ENCODE measurements at places on chromosomes 4 and X.

GRCh38 chr4:103100691-103101090 is 1.1 kb upstream of the BDH2 start:
- DNase-seq, result no peak

DNA sequence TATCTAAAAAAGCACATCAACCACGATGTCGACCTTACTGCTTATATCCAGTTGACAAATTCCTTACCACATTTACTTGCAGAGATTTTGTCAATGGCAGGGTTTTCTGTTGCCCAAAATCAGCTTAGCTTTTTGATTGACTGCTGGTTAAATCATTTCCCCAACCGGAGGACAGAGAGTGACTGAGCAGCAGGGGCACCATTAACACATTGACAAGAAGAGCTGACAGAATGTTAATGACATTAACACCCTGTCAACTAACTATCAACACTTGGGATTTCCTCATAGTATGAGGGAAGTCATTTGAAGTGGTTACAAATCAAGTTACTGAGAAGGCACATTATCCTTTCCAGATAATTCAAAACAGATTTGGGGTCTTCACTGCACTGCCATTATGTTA is 368.4 kb downstream of the RPA4 start:
- DNase-seq, result no peak

- no peak for DNase-seq
These were observed 4.5 kb downstream of the MAP7D2 start for GRCh38 chrX:20112022-20112774.

GRCh38 chrX:110008011-110008635 is 5.2 kb downstream of the TMEM164 start:
- no peak for DNase-seq

DNA sequence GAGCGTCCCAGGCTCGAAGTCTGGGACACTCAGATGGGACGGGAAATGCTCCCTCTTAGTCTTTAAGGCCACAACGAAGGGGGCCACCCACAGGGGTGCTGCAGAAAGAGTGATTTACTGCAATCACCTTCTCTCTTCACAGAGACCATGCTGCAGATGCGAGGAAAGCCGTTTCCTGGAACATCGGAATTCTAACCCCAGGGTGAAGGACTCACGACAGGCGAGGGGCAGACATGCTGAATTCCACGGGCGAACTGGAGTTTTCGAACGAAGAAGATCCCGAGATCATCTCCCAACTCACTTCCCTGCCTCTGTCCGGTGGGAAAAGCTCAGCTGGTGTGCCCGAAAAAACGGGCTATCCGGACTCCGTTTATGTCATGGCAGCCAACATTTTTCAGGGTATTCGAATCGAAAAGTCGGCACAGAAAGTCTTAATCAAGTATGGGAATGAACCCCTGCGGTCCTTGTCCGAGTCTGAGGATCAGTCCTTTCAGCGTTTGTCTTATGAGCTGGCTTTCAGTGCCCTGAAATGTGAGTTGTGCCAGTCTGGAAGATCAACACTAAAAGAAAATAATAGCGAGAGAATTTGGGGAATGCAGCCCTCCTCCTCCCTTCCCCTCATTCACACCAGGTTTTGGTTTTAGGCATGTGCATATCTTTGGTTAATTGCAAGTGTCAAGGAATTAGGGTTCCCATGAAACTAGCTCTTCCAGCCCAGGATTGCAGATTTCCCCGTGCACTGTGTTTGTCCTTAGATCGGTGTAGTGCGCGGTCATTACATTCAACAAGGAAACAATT is 905 bp downstream of the NSUN7 start:
- peak; percentile 12 for DNase-seq

- DNase-seq, result no peak
These were observed 15.3 kb downstream of the COQ2 start for GRCh38 chr4:83269256-83269655.

- DNase-seq, result no peak
These were observed 29.0 kb upstream of the BCLAF3 start for GRCh38 chrX:20019672-20020365.

DNA sequence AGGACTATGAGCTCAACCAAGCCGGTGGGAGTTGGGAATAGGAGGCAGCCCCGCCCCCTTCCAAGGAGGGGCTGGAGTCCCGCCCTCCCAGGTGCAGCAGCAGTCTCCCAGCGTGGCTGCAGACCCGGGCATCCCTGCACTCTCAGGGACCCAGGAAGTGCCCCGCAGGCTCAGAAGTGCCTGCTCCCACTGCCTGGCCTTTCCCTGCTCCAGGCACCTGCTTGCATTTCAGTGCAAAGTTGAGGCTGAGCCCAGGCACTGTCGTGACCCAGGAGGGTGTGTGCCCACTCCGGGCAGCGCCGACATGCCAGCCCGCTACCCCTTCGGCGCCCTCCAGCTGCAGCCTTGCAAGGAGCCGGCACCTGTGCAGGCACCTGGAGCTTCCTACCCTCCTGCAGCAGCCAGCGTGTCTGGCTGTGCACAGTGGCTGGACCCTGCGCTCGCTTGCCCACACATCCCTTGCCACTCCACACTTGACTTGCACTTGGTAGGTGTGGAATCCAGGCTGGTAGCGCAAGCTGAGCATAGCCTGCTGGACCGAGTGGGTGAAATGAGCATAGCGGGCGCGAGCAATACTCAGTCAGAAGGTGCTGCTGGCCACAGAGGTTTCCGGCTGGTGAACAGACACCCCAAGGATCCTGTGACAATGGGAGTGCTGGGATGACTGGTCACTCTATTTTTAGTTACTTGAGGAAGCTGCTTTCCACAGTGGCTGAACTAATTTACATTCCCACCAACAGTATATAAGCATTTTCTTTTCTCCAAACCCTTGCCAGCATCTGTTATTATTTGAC is 236.3 kb downstream of the PCDH10 start:
- DNase-seq, result no peak

- no peak for DNase-seq
These were observed 134.5 kb downstream of the FBXW7 start for GRCh38 chr4:152401424-152401823.

- no peak for DNase-seq
These were observed 888.0 kb downstream of the TRAM1L1 start for GRCh38 chr4:116197317-116197809.

DNA sequence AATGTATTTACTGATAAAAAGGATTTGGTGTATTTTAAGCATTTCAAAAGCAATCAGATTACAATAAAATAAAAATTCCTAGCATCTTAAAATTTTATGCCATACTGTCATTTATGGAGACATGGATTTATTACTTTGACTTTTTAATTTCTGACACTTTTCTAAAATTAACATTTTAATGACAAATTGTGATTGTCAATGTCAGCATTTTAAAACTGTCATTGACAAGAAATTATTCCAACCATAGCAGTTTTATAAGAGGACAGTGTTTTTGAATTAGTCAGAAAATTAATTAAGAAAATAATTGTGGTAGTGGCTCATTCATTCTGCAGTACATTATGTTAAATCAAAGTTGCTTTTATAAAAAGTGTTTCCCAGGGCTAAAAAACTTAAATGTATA is 1954.4 kb downstream of the ARAP2 start:
- DNase-seq, result no peak

DNA sequence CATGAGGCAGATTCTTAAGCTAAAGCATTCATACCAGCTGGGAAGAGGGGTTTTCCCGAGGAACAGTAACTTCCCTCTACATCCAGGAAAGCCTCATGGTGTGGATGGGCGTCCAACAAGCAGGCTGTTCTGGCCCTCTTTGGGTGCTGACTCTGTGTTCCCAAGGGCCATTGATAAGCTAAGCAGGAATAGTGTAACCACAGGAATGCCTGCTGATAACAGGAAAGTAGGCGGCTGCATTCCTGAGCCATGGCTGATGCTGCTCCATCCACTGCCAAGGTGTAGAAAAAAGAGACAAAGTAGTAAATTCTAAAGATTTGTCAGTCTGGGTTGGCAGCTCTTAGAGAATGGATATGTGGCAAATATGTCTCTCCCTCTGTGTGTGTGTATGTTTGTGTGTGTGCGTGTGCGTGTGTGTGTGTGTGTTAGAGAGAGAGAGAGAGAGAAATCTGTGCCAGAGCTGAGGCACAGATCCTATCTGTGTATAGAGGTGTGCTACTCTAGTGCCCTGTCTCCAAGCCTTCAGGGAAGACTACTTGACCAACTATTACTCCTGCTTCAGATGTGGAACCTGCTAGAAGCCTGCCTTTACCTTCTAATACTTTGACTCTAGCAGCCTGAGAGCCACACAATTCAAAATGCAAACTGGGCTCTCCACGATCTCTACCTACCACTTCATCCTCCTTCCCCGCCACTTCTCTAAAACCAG is 353.1 kb upstream of the NR3C2 start:
- DNase-seq, result peak; percentile 58

Measured in dermis blood vessel endothelial cell (primary cell).